AG09309 (cell line): ENCODE measurements at places on chromosomes 12 and 14.

DNA sequence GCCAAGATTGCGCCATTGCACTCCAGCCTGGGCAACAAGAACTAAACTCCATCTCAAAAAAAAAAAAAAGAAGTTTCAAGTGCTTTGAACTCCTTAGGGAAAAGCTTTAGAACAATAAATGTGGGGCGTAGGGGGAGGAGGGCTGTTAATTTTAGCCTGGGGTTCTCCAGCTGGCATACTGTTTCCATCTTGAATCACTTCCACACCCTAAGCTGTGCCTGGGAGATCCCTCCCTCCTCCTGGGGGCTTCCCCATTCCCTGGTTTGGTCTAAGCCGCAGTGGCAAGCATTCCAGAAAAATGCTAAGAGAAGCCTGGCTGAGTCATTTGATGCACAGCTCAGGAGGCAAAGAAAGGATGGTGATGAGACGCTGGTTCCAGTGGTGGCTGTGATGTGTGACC, 2.3 kb upstream of the ZNF384 start:
- peak; percentile 48 for DNase-seq

GRCh38 chr12:42976620-42977019, 387.1 kb upstream of the PRICKLE1 start:
- no peak for DNase-seq

- DNase-seq = peak; percentile 77
Observed at GRCh38 chr12:15599266-15600037, 189.7 kb downstream of the EPS8 start.

DNA sequence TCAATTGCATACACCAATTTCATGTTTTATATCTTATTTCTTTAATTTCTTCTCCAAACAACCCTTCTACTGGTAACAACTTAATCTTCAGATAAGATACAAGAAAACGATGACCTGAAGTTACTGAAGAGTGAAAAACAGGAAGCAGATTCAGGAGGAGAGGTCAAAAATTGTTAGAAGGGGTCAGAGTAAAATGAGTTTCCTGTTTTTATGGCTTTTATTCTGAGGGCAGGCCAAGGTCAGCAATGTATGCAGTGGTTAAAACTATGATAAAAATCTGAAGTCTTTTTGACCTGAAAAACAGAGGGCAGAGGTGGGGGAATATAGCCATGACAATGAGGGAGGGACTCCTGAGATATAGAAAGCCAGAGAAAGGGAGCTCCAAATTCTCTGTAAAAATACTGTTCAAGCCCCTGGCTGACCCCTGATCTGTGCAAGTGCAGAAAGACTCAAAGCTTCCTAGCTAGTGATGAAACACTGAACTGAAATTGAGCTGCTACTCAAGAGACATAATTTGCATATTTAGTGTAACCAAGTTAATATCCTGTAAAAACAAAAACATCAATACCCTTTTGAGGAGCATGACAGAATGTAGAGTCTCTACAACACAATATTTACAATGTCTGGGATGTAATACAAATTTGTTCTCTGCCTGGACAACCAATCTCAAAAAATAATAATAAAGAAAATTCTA, 514.3 kb upstream of the SEL1L start:
- DNase-seq = no peak

GRCh38 chr12:52790427-52791270, 5.3 kb downstream of the KRT3 start:
- DNase-seq = no peak

DNA sequence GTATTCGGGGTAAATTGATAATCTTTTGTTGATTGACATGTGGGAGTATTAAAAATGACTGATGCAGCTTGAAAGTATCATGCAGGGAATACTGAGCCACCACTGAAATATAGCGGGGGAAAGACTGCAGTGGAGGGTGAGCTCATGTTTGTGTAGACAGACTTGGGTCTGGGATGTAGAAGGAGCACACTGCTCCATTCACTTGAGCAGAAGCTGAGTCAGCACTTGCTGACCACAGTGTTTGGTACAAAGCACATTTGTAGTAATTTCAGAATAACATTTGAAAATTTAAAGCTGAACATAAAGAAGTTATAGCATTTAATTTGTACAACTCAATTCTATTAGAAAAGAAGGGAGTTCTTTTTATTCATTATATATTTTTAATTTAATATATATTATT, 304.3 kb upstream of the PRICKLE1 start:
- DNase-seq = no peak

DNA sequence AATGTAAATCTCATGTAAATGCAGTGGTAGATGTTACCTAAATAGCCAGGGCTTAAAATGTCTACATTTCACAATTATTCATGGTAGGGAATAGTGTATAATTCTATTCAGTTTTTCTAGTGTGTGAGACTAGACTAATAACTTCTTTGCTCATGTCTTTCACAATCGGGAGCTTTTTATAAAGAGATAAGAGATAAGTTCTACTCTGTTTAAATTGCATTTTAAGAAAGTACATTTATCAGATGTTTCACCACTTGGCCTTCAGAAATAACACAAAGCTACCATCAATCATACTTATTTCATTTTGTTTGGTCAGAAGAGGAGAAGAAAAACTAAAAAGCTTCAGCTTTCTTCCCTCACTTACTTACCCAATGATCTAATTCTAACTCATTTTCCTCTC, 725.5 kb upstream of the FLRT2 start:
- no peak for DNase-seq

- DNase-seq = no peak
Observed at GRCh38 chr12:46470975-46471374, 98.4 kb upstream of the SLC38A2 start.

DNA sequence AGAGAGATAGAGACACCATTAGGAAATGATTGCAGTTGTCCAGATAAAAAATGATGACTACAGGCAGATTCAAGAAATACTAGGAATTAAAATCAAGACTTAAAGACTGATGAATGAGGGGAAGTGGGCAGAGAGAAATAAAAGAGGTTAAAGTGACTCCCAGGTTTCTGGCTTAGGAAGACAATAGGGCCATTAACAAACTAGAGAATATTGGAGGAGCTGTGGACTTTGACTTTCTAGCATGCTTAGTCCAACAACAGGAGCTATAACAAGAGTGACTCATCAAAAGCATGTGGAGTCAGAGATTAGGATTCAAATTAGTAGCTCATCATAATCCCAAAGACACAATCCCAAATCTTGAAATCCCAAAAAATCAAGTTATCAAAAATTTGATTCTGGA, 101.5 kb downstream of the BMP4 start:
- no peak for DNase-seq

GRCh38 chr14:67413806-67414769, 2.1 kb upstream of the PLEK2 start:
- DNase-seq = peak; percentile 20

GRCh38 chr14:23629832-23630396, 6.2 kb upstream of the DHRS2 start:
- DNase-seq = no peak

- DNase-seq = peak; percentile 10
Observed at GRCh38 chr14:87108726-87109125, 884.3 kb downstream of the GALC start.

DNA sequence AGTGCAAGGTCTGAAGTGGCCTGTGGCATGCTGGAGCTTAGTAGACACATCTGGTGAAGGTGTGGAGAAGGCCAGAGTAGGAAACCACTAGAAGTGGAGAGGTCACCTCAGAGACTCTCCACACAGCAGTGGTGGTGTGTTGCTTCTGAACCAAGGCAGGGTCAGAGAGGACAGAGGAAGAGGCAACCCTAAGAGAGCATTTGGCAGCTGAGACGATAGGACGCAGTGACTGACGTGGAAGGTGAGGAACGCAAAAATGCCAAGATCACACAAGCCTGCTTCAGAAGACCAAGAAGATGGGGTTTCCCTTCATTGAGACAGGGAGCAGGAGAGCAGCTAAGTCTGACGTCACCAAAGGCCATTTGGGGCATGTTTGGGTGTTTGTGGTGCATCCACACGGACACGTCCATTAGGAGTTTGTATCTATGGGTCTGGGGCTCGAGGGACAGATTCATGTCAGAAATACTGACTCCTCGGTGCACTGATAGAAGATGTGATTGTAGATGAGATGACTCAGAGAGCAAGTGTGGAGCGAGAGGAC, 338.1 kb downstream of the CACNA1C start:
- no peak for DNase-seq
